ENCODE measurements at places on chromosomes 2 and 18. TPM values are rescaled to one million over a fixed set of nuclear protein-coding genes. Genes with fewer than 3 reads are reported as not detected.

CCDC68 gene
- not detected for total RNA-seq

RAB6C gene
- total RNA-seq, result not detected

PDE1A gene
- not detected for total RNA-seq

PLGLB2 gene
- 4.9 TPM for total RNA-seq

HOXD10 gene
- not detected for total RNA-seq

TTLL4 gene
- total RNA-seq, result 35.8 TPM

ADRA2B gene
- 0.15 TPM for total RNA-seq

FEV gene
- not detected for total RNA-seq

TNFRSF11A gene
- 0.68 TPM for total RNA-seq

STARD6 gene
- not detected for total RNA-seq

C1GALT1C1L gene
- total RNA-seq, result not detected

SULT1C4 gene
- 0.78 TPM for total RNA-seq

C2orf80 gene
- total RNA-seq, result not detected

TUBB8B gene
- total RNA-seq, result not detected

DNAJC5G gene
- not detected for total RNA-seq

SPC25 gene
- total RNA-seq, result 0.27 TPM

SERPINB4 gene
- total RNA-seq, result not detected

NT5DC4 gene
- total RNA-seq, result not detected

CCDC150 gene
- 1.0 TPM for total RNA-seq

SCYGR4 gene
- total RNA-seq, result not detected

DNAJC10 gene
- 55.6 TPM for total RNA-seq

SLC66A3 gene
- total RNA-seq, result 17.2 TPM

MXD1 gene
- 46.0 TPM for total RNA-seq

MOGAT1 gene
- total RNA-seq, result not detected

MRO gene
- not detected for total RNA-seq

EVX2 gene
- not detected for total RNA-seq

FAM237A gene
- total RNA-seq, result not detected

MERTK gene
- 0.77 TPM for total RNA-seq

SGO2 gene
- total RNA-seq, result 2.1 TPM

SYT4 gene
- total RNA-seq, result not detected

KCNE4 gene
- not detected for total RNA-seq

CDKL4 gene
- total RNA-seq, result not detected

ITPRID2 gene
- total RNA-seq, result 42.4 TPM

C2orf72 gene
- not detected for total RNA-seq

GKN2 gene
- not detected for total RNA-seq

ADCYAP1 gene
- total RNA-seq, result 0.34 TPM

PPP1R1C gene
- total RNA-seq, result not detected

ICOS gene
- total RNA-seq, result 26.2 TPM

EGR4 gene
- 0.15 TPM for total RNA-seq

G6PC2 gene
- not detected for total RNA-seq

CAVIN2 gene
- total RNA-seq, result 0.29 TPM

SLC9A4 gene
- total RNA-seq, result 0.08 TPM

DNER gene
- total RNA-seq, result not detected

LYG2 gene
- total RNA-seq, result not detected

KYNU gene
- total RNA-seq, result 0.94 TPM

ANKRD29 gene
- not detected for total RNA-seq

STEAP3 gene
- total RNA-seq, result 1.9 TPM

CYP27C1 gene
- not detected for total RNA-seq

CRACDL gene
- total RNA-seq, result 0.46 TPM

NFATC1 gene
- 87.2 TPM for total RNA-seq

NCKAP5 gene
- total RNA-seq, result 0.12 TPM

GCG gene
- total RNA-seq, result not detected

AMER3 gene
- not detected for total RNA-seq

Data from naive thymus-derived CD4-positive, alpha-beta T cell (primary cell).